ENCODE measurements at places on chromosomes 1 and 21.

DNA sequence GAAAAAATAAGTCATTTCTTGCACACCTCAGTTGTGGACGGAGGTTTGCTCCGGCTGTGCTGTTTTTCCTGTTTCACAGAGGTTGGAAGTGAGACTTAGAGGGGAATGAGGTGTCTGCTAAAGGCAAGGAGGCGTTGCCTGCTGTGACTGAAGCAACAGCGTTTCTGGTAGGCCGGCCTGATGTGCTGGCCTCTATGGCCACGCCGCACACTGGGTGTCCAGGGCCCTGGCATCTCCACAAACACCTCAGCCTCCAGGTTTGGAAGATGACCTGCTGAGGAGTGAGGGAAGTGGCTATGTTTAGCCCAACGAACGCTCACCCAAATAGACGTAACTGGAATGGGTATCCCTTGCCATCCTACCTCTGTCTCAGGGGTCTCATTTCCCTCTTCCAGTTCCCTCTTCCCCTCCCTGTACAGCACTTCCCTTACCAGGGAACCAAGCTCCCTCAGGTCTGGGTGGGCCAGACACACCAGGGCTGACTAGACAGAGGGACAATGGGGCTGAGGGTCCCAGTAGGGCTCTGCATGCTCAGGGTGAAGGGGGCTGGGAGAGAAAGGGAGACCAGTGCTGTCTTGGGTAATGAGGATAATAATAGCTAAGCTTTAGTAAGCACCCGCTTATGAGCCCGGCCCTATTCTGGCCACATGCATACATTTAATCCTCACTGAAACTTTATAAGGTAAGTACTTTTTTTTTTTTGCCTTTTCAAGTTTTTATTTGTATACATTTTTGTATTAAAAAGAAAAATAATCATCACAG is 11.9 kb downstream of the CACNA1S start:
- DNase-seq: no peak

- DNase-seq: no peak
Measured at GRCh38 chr1:81558291-81559076, 242.2 kb upstream of the ADGRL2 start.

DNA sequence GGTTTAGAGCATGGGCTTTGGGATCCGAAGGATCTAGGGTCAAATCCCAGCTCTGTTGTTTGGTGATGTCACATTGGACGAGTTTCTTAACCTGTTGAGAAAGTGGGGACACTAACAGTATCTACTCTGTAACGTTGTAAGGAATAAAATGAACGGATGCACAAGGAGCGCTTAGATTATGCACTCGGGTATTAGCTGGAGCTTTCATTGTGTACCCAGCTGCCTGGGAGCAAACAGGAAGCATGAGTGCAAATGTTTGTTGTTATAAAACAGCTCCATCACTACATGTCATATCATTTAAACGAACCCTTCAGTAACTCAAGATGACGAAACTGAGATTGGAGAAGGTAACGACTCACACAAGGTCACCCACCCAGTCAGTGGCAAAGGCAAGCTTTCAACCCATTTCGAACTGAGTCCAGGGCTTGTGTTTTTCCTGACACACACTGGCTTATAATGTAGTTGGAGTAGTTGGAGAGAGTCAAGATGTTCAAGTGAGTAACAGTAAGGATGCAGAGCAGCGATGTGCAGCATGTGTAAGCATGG is 16.2 kb upstream of the SLC6A17 start:
- no peak for DNase-seq

DNA sequence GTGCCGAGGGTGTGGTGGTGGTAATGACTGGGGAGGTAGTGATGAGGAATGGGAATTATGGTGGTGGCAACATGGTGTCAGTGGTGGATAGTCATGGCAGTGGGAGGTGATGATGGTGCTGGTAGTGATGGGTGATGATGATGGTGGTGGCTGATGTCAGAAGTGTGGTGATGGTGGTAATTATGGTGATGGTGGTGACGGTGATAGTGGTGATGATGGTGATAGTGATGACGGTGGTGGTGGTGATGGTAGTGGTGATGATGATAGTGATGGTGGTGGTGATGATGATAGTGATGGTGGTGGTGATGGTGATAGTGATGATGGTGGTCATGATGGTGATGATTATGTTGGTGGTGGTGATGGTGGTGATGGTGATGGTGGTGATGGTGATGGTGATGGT is 162.8 kb downstream of the NPHP4 start:
- DNase-seq: no peak

- DNase-seq: no peak
Measured at GRCh38 chr1:4634156-4634792, 20.1 kb upstream of the AJAP1 start.

DNA sequence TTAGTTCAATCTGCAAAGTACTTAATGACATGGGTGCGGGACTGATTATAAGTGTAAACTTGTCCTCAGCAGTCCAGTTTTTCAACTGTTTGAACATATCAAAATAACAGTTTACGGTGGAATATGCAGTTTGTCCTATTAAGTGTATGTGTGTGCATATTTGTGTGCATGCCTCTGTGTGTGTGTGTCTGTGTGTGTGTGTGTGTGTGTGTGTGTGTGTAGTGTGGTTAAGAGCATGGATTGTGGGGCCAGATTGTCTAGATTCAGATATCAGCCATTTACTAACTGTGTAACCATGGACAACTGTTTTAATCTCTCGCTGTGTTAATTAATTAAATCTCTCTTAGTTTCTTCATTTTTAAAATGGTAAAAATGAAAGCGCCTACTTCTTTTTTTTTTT is 39.0 kb downstream of the NEXN start:
- DNase-seq: no peak

DNA sequence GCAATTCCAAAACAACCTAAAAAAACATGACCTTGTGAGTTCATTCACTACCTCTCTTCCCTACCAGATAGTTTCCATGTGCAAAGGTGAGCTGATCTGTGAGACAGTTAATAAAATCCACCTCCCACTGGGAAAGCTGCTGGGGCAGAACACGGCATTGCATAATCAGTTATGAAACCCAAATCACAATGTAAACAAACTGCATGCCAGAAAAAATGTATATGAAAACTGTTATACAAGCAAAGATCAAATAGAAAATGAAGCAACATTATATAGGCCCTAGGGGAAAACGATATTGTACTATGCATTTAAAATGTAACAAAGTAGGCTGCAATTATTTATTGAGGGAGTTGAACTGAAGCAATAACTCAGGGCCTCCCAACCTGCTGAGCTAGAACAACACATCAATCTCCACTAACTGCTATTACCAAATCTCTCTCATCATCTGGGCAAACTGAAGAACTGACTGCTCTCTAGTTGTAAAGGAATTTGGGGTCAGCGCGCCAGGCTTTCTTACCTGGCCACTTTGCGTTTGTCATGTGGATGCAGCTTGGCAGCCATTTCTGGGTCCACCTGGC is 31.0 kb downstream of the TRIT1 start:
- DNase-seq: peak; percentile 36

DNA sequence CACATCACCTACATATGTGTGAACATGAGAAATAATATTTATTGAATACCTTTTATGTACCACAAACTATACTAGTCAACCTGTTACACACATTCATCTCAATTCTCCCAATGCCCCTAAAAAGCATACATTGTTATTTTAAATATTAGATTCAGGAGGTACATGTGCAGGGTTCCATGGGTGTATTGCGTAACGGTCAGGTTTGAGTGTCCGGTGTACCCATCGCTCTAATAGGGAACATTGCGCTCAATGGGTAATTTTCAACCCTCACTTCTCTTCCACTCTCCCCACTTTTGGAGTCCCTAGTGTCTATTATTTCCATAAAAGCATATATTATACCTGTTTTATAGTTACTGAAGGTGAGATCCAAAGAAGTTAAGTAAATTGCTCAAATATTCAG is 82.0 kb downstream of the IFI44 start:
- no peak for DNase-seq

DNA sequence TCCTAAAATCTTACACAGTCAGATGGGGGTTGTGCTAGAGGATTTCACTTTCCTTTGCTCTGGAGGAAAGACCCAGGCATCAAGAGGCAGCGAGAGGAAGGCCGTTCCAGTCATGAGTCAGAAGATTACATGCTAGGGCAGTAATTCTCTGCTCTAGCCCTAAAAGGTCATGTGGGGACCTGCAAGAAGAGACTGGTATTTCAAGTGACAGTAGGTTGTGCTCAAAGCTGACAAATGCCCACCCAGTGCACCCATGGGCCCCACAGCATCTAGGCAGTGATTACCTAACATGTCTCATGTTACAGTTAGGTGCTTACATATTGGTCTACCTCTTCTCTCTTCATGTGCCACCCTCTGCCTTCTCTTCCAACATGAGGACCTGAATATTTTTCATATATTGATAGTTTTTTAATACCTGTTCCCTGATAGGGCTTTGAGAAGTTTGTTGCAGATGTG is 99.7 kb upstream of the BEND5 start:
- DNase-seq: peak; percentile 69

DNA sequence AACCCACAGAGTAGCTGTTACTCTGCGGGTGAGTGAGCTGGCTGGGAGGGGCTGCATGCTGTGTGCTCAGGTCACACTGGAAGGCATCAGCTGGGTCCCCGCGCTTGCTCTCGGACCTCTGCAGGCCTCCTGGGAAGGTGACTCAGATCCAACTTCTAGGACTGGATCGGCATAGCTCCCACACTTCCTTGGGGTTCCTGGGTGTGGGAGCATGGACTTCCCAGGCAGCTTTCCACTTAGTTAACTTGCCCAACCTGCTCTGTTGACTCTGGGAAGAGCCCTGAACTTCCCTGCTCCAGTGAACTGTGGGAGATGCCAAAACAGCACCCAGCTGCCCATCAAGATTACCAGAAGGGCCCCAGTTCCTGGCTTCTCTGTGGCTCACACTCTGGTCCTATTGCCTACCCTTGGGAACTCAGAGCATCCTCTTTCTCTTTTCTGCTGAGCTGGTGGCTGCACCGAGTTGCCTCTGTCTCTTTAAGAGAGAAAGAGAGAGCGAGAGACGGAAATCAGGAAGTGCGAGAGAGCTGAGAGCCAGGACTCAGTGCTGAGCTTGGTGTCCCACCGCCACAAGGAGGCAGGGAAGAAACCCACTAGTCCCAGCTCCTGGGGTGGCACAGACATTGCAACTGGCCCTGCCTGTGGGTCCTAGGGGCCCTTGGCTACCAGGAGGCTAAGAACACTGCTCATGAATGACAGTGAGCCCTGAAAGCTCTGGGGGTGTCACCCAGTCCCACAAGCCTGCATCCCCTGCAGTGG is at the start of gene IKBKE:
IKBKE (plus strand) TSS at position 544 of the 759 bp plus-strand sequence. CDS start 2,752 bp downstream, outside the sequence.
- DNase-seq: peak; percentile 69

DNA sequence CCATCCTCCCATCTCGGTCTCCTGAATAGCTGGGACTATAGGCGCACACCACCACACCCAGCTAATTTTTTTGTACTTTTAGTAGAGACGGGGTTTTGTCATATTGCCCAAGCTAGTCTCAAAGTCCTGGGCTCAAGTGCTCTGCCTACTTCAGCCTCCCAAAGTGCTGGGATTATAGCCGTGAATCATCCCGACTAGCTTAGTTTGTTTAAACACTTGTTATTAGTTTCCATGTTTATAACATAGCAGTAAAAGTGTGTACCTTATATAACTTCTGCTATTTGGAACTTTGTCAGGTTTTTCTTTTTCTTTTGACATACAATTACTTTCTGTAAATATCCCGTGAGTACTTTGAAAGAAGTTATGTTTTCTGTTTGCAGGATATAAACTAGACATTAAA is 60.6 kb upstream of the C1orf21 start:
- DNase-seq: no peak
